ENCODE measurements at places on chromosomes 16 and 17.

DNA sequence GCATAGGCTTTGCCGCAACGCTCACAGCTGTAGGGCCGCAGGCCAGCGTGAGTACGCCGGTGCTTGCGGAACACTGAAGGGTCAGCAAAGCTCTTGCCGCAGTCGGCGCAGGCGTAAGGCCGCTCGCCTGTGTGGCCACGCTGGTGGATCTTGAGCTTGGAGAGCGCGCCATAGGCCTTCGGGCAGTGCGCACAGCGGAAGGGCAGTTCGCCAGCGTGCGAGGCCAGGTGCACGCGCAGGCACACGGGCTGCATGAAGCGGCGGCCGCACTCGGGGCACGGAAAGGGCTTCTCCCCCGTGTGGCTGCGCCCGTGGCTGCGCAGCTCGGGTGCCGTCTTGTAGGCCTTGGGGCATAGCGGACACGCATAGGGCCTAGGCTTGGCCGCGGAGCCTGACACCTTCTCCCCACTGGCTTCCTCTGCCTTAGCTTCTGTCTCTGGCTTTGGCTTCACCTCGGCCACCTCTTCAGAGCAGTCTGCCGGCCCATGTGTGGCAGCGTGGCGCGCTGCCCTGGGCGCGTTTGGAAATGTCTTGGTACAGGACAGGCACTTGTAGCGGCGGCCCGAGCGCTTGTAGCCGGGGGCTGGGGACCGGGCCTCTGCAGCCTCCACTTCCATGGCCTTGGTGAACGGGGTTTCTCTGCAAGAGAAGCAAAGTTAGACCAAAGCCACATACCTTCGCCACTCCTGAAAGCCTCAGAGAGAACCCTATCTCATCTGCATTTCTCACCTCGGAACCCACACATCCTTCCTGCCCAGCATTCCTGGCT is 10.0 kb downstream of the ZNF668 start:
- DNase-seq = no peak

- no peak for DNase-seq
These were observed 118.2 kb upstream of the ZNF750 start for GRCh38 chr17:82957961-82958561.

DNA sequence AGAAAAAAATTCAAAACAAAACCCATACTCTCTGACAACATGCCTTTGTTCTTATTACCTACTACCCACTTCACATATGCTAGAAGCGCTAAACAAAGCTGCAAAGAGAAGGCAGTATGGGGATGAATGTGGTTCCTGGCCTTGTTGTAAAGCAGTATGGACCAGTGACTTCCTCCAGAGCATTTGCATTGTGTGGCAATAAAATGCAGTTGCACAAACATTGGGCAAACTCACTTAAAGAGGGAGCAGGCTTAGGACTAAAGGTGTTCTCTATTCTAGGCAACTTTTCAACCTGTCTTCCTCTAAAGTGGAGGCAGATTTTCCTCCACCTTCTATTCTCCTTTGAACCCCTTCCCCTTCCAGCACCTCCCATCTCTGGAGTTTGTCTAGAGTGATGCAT is 17.1 kb downstream of the TMIGD1 start:
- DNase-seq = no peak

GRCh38 chr17:49454050-49454449 is 39.4 kb upstream of the PHB1 start:
- DNase-seq = no peak

GRCh38 chr16:11090232-11090631 is 145.9 kb downstream of the CLEC16A start:
- no peak for DNase-seq

DNA sequence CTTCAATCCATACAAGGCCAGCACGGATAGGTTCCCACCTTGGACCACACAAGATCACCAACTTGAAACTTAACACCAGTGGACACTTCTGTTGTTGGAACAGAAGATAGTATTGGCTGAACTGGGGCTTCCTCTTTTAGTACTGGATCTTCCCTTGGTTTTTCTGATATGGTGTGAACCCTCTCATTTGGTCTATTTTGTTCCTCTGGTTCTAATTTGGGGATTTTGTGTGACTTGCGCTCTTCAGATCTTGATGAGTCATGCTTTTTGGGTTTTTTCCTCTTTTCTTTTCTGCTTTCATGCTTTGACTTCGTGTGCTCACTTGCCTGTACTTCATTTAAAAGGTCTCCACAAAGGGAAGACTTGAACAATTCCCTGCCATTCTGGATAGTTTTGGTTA is 39.0 kb downstream of the SOST start:
- DNase-seq = no peak

- no peak for DNase-seq
These were observed 431 bp downstream of the DYNC1LI2 start for GRCh38 chr16:66751053-66751302.
